Stimulated activated CD4-positive, alpha-beta T cell treated with anti-CD3 and anti-CD28 coated beads, Interleukin-1b, Interleukin-23, amount 100 ng/mL, for 1 hour (primary cell): ENCODE measurements at places on chromosomes 6 and 20.

GRCh38 chr20:8974009-8974708 is 94.7 kb upstream of the PLCB4 start:
- no peak for DNase-seq

DNA sequence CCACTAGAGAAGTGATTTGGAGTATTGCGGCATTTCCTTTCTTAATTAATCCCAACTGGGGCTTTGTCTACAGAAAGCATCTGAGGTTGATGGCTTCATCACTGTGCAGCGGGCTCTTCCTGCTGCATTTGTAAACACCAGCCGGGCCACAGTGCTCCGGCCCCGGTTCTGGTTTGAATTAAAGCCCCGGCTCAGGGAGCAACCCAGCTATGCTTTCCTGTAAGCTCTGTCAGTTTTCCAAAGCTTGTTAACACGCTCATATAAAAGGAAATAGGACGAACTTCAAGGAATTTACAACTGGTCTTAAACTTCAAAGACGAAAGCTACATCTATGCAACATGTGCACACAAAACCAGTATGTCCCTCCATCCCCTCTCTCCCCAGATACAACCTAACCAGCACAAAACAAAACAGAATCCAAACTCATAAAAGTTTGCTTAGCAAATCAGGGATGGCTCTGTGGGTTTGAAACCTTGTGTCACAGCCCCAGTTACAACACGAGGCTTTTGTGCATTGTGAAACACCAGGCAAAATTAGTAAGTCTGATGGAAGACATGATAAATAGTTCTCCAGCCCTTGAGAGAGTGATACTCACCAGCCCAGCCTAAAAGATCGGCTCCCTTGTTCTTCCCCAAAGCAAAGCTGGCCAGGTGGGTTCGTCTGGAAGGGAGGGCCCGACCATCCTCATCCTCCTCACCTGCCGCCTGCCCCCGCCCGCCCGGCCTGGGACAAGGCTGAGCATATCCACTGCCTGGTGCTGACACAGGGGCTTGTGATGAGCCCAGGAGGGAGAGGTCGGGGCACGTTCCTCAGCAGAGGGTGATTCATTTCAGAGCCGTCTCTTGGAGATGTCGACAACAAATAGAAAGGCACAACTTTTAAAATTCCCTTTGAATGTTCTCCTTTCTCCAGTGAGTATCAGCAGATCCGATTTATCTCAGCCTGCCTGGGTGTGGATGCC is 197.9 kb downstream of the TFAP2C start:
- DNase-seq: no peak

DNA sequence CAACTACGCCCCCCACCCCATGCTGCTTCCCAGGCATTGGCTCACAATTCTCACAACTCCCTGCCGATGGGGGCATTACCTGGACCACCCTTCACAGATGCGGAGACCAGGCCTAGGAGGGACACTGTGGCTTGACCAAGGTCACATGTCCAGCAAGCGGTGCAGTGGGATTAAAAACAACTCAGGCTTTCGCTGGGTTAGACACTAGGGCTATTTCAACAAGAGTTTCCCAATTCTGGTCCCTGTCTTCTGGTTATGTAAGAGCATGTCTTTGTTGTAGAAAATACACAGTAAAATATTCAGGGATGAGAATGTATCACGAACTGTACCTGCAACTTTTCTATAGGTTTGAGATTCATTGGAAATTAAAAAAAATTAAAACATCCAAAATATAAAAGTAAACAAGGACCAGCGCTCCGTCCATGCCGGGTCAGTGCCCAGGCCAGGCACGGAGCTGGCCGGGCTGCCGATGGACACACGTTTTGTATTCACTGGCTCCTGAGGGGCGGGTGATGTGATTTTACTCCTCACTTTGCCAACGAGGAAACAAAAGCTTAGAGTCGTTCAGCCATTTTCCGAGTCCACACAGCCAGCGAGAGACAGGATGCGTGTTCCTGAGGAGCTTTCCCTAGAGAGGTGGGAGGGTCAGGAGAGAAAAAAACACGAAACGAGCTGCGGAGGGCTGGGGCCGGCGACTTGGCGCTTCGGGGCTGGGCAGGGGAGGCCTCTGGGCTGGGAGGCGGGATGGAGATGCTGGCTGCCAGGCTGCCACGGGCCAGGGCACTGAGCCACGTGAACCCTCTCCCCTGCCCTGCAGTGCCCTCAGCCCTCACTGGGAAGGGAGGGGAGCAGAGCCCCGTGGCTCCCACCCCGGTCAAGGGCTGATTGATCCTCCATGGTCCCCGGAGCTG is 17.1 kb upstream of the VSTM2L start:
- DNase-seq: no peak

GRCh38 chr6:9155836-9156235 is 720.5 kb upstream of the SLC35B3 start:
- DNase-seq: no peak

DNA sequence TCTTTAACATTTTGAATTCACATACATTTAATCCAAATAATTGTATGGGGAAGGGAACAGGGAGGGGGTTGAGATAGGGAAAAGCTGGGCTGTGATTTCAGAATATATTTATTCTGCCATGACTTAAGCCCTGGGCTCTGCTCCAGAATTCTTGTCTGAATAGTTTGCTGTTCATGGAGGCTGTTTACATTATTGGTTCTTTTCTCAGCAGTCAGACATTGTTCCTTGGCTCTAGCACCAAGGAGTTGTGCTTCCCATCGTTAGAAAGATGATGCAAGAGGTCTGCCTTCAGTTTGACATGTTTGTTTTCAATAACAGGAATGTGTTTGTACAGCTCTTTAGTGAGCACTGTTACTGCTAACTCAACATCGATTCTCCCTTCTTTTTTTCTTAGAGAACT is 198.8 kb upstream of the CDYL start:
- no peak for DNase-seq

- no peak for DNase-seq
Observed at GRCh38 chr20:24627291-24627690, 157.9 kb downstream of the SYNDIG1 start.

GRCh38 chr6:62150048-62150663 is 135.9 kb downstream of the KHDRBS2 start:
- no peak for DNase-seq

- no peak for DNase-seq
Observed at GRCh38 chr6:132919045-132919860, 104.9 kb downstream of the RPS12 start.

DNA sequence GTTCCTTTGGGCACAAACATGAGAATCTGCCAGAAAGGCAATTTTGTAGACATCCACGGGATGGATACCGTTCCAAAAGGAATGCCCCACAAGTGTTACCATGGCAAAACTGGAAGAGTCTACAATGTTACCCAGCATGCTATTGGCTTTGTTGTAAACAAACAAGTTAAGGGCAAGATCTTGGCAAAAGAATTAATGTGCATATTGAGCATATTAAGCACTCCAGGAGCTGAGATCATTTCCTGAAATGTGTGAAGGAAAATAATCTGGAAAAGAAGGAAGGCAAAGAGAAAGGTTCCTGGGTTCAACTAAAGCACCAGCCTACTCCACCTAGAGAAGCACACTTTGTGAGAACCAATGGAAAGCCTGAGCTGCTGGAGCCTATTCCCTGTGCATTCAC is 103.9 kb upstream of the ARG1 start:
- no peak for DNase-seq

DNA sequence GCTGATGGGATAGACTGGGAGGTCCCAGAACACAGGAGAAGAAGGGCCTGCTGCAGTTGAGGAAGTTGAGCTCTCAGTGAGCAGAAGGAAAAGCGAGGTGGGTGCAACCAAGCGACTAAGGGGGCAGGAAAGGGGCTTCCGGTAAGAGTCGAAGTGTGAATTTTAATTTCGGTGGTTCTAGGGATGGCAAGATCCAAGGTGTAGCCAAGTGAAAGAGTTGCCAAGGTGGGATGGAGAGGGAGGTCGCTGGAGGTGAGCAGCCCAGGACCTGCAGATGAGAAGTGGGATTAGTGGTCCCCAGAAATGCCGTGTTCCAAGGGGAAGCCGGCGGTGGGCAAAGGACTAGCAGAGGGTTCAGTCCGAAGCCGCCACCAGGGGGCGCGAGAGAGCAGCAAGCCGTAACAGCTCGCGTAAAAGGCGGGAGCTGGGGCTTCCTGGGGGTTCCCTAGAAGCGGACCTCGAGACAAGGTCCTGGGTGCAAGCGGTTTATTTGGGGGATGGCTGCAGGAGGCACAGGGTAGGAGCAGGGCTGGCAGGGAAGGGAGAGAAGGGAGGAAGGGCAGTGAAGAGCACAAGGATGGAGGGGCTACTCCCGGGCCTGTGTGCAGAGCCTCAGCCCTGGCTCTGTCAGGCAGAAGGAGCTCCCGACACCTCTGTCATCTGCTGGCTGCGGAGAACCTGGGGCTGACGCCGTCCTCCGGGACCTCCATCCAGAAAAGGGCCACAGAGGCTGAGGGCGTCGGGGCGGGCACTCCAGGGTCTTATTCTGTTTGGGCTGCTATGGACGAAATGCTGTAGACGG is 103.6 kb downstream of the PAX1 start:
- DNase-seq: no peak

DNA sequence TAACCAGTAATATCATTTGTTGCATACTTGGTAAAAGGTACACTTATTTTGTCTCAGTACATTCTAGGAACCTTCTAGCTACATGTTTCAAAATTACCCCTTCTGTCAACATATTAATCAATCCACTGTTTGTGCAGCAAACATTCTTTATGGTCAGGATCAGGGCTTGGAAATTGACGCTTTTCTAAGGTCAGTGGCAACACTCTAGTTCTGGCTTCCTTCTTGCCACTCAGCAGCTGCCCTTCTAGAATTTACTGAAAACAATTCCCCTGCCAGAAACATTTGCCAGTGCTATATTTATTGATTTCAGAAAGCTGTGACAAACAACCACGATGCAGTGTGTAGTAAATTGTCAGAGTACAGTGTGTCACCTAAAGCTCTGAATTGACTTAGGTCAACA is 84.7 kb upstream of the FBXL4 start:
- no peak for DNase-seq

GRCh38 chr6:140043762-140044378 is 669.4 kb upstream of the CITED2 start:
- DNase-seq: no peak

GRCh38 chr20:1375515-1375914 is 17.3 kb downstream of the FKBP1A start:
- DNase-seq: no peak

DNA sequence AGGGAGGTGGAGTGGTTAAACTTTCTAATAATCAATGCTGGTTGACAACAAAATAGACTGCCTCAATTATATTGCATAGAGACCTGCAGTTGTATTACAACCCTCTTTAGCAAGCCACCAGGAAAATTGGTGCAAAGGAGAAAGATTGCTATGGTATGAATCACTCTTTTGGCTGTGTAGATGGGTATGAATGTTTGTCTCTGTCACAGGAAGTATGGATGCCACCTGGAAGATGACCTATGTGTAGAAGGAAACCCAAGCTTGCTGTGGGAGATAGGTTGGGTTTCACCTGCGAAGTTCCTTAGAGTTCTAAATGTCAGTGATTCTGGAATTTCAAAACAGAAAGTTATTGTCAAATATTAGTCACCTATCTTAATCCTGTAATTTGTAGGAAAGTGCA is 134.6 kb downstream of the SOBP start:
- no peak for DNase-seq

GRCh38 chr20:60804918-60805630 is 447.0 kb upstream of the CDH4 start:
- no peak for DNase-seq

DNA sequence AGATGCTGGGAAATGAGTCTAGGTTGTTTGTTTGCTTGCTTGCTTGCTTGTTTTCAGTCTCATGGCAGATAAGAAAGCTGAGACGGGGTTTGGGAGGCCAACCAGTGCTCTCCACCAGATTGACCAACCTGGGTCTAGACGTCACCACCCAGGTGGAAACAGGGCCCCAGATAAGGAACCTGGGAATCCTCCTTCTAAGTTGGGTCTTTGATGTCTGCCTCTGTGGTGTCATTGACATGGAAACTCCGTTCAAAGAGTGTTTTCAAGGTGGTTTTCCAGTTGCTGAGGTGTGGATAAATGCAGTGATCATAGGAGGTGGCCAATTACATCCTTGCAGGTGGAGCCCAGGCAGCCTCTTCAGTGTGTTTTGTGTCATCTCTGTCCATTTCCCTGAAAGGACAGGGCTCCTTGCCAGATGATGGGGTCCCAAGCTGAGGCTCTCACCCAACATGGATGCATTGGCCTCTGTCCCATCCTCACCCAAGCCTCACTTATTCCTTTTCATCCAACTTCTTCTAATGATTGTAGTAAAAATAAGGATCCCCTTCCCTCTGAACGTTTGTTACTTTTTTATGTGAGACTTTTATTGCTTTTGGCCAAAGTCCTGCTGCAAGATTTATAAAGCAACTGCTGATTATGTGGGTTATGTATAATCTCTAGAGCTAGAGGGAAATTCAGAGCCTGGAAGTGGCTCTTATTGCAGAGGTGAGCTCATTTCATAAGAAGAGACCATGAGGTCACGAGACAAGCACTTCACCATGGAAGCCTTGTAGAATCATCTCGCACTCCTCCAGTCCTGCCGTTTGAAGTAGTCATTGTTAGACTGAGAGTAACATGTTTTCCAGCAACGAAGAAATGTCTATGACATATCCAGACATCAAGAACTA is 32.0 kb upstream of the SYNDIG1 start:
- no peak for DNase-seq

DNA sequence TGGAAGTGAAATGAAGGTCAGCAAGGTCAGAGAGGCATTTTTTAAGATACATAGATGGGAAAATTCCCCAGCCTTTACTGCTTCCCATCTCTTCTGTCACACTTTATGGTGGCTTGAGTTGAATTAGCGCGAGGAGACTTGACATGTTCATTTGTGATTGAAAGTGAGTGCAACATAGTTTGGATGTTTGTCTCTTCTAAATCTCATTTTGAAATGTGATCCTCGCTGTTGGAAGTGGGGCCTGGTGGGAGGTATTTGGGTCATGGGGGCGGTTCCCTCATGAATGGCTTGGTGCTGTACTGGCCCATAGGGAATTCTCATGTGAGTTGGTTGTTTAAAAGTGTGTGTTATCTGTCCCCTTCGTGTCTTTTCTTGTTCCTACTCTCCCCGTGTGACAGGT is 237.2 kb downstream of the CDKAL1 start:
- DNase-seq: no peak

- DNase-seq: no peak
Observed at GRCh38 chr6:139879823-139880356, 505.4 kb upstream of the CITED2 start.

DNA sequence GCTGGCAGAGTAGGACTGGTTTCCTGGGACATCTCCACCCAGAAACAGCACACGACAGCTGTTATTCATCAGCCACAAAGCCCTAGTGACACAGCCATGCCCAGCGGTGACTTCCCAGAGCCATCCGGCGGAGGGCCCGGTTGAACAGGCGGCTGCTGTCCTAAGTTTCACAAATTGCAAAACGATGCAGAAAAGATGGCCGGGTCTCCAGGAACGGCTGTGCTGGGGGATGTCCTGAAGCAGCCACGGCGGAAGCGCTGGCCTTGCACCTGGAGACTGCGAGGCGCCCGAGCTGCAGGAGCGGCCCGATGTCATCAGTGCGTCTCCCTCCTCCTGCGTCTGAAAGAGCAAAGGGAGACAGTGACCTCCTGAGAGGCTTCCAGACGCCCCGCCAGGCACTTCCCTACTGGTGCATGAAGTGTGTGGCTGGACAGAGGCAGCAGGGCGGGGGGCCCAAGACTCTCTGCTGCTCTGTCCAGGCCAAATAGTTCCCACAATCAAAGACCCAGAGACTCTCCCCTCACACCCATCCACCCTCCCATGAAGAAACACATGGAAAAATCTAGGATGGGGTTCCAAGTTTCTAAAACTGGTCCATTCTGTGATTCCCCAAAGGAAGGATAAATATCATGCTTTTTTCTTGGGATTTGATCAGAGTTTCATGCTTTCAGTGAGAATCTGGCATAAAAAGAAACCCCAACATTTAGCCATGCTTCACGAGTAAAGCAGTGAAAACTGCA is 44.0 kb downstream of the SSR1 start:
- no peak for DNase-seq
